Melanocyte of skin (primary cell): ENCODE measurements at places on chromosomes 3 and 15. TPM values are rescaled to one million over a fixed set of nuclear protein-coding genes. Genes with fewer than 3 reads are reported as not detected.

Gene HTR3E
- not detected in 2 replicates for total RNA-seq

Gene CCDC39
- not detected in 2 replicates for total RNA-seq

Gene CHRNA3
- under 0.01 TPM in 1 of 2 replicates, not detected in the other for total RNA-seq

Gene ASB14
- total RNA-seq: not detected in 2 replicates

Gene GOLGA6D
- total RNA-seq: not detected in 2 replicates

Gene ARL6
- total RNA-seq: 14.3 and 18.0 TPM in 2 replicates

Gene MKRN3
- 0.31 and 7.0 TPM in 2 replicates for total RNA-seq

Gene TM4SF18
- 1.7 and 4.5 TPM in 2 replicates for total RNA-seq

Gene ZNF106
- 174 and 193 TPM in 2 replicates for total RNA-seq

Gene SMCO1
- total RNA-seq: not detected in 2 replicates

Gene ETV5
- 158 and 175 TPM in 2 replicates for total RNA-seq

Gene TIMP4
- 1.4 and 2.2 TPM in 2 replicates for total RNA-seq

Gene LAMB2
- 162 and 327 TPM in 2 replicates for total RNA-seq

Gene PLSCR2
- 0.33 TPM in 1 of 2 replicates, not detected in the other for total RNA-seq

Gene STRA6
- not detected in 2 replicates for total RNA-seq

Gene PPIB
- 385 and 612 TPM in 2 replicates for total RNA-seq

Gene SPINT1
- total RNA-seq: 15.7 and 19.0 TPM in 2 replicates

Gene TUSC7
- not detected in 2 replicates for total RNA-seq

Gene MYL3
- total RNA-seq: not detected in 2 replicates

Gene GALNT15
- total RNA-seq: 0.33 and 2.5 TPM in 2 replicates

Gene CAMKV
- total RNA-seq: not detected in 2 replicates

Gene SLC27A2
- total RNA-seq: 0.15 TPM in 1 of 2 replicates, not detected in the other

Gene RPL39L
- total RNA-seq: 52.1 and 54.3 TPM in 2 replicates

Gene CIB2
- 4.0 and 10.3 TPM in 2 replicates for total RNA-seq

Gene SNTN
- total RNA-seq: not detected in 2 replicates

Gene CLEC3B
- not detected in 2 replicates for total RNA-seq

Gene PLA2G4D
- total RNA-seq: not detected in 2 replicates

Gene CAPN3
- total RNA-seq: 430 and 556 TPM in 2 replicates

Gene ALS2CL
- total RNA-seq: 0.67 and 1.1 TPM in 2 replicates

Gene CDHR4
- total RNA-seq: not detected in 2 replicates

Gene ZXDC
- 19.3 and 26.2 TPM in 2 replicates for total RNA-seq

Gene UCN2
- total RNA-seq: 22.5 and 62.3 TPM in 2 replicates

Gene RYR3
- under 0.01 TPM in 2 replicates for total RNA-seq

Gene TTC21A
- 4.4 and 4.5 TPM in 2 replicates for total RNA-seq
